Activated CD4-positive, alpha-beta T cell treated with anti-CD3 and anti-CD28 coated beads, Interleukin-2, amount 50 U/mL, for 48 hours (primary cell): ENCODE measurements at places on chromosomes 7 and 10.

DNA sequence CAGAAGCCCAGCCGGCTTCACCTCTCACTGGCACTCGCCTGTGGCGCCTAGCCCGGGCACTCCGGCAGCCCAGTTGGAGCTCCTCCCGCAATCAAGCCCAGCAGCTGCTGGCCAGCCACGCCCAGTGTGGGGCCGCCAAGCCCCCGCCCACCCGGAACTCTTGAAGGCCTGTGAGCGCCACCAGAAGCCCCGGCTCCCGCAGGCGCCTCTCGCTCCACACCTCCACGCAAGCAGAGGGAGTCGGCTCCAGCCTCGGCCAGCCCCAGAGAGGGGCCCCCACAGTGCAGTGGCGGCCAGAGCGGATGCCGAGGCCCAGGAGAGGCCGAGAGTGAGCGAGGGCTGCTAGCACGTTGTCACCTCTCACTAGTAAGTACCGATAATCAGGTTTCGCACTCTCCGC, 240.7 kb downstream of the TFEC start:
- no peak for DNase-seq

- no peak for DNase-seq
Measured at GRCh38 chr7:113392841-113393540, 274.6 kb upstream of the SMIM30 start.

DNA sequence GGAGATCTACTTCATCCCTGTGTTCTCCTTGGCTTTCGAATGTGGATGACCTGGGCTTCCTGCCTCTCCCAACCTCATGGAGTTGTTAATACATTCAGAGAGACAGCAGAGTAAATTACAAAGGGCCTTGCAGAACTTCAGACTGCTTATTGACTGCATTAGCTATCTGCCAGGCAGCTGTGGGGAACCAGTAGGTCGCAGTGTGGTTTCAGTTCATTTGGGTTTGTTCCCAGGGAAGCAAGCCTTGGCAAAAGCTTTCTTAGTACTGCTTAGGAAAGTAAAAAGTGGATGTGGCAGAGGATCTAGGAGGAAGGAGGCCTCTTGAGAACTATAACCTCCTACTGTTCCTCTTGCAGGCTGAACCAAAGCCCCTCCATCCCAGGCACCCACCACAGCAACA, 9.2 kb downstream of the NPFFR1 start:
- DNase-seq = no peak

GRCh38 chr7:52555805-52556204, 479.6 kb upstream of the POM121L12 start:
- no peak for DNase-seq

- DNase-seq = no peak
Measured at GRCh38 chr7:40977533-40977932, 725.4 kb downstream of the INHBA start.

DNA sequence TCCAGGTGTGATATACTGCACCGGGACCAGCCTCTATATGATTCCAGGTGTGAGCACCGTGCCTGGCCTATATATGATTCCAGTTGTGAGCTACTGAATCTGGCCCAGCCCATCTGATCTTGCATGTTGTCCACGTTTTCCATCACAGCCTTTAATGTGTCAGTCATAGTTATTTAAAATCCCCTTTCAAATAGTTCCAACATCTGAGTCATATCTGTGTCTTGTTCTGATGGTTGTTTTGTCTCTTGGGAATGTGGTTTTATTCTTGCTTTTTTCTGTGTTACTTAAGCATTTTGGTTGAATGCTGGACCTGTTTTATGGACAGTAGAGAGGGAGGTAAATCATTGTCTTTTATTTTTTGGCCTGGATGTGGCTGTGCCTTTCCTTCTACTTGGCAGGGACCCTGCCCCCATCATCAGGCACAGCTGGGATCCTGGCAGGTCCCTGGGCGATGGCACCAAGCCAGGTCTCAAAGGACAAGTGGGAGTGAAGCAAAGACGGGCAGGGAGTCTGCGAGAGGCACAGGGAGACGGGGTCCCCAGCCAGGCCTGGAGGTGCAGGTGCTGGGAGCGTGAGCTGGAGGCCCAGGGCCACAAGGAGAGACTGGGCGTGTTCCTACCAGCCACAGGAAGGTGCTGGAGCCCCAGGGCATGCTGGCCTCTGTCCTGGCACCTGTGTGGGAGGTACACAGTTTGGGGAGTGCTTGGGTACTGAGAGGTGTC, 94.7 kb downstream of the DYNC2I1 start:
- no peak for DNase-seq

GRCh38 chr7:70856901-70857630, 274.9 kb upstream of the GALNT17 start:
- DNase-seq = peak; percentile 74

DNA sequence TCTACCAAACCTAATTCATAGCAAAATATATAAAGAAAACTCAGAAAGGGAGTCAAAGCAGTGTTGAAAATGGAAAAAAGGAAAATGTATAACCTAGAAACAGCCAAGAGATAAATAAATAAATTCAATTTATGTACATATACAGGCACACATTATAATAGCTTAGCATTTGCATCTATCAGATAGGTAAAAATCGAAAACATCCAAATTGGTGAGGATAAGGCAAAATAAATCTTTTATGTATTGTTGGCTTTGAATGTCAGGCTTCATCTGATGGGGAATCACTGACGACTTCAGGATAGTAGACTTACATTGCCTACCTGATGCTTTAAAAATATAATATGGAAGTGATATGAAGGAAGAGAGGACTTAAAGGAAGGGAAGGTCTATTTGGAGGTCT, 20.6 kb upstream of the CHRM2 start:
- no peak for DNase-seq

GRCh38 chr7:76047305-76047810, 442 bp downstream of the STYXL1 start:
- DNase-seq = peak; percentile 7

GRCh38 chr7:27156916-27157701, 634 bp upstream of the HOXA7 start:
- no peak for DNase-seq

GRCh38 chr7:18461785-18462467, 33.6 kb upstream of the HDAC9 start:
- no peak for DNase-seq

DNA sequence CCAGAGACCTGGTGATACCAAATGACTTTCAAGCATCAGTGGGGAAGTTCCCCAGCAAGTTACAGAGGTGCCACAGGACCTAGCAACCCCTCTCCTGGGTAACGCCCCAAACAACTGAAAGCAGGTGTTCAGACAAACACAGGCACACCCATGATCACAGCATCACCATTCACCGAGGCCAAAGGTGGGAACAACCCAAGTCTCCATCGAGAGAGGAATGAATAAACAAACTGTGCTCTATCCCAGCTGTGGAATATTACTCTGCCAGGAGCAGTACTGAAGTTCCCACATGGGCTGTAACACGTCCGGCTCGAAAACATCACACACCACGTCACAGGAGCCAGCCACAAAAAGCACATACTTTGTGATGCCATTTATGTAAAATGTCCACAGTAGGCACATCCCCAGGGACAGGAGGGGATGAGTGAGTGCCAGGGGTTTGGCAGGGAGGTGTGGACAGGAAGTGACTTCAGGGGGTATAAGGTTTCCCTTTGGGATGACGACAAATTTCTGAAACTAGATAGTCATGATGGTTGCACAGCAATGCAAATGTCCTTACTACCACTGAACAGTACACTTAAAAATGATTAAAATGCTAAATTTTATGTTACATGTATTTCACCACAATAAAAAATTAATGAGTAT, 222.8 kb downstream of the TNS3 start:
- DNase-seq = no peak

GRCh38 chr7:137937202-137937560, 64.7 kb downstream of the CREB3L2 start:
- DNase-seq = no peak

- DNase-seq = no peak
Measured at GRCh38 chr7:66296557-66296956, 91.4 kb downstream of the TPST1 start.

DNA sequence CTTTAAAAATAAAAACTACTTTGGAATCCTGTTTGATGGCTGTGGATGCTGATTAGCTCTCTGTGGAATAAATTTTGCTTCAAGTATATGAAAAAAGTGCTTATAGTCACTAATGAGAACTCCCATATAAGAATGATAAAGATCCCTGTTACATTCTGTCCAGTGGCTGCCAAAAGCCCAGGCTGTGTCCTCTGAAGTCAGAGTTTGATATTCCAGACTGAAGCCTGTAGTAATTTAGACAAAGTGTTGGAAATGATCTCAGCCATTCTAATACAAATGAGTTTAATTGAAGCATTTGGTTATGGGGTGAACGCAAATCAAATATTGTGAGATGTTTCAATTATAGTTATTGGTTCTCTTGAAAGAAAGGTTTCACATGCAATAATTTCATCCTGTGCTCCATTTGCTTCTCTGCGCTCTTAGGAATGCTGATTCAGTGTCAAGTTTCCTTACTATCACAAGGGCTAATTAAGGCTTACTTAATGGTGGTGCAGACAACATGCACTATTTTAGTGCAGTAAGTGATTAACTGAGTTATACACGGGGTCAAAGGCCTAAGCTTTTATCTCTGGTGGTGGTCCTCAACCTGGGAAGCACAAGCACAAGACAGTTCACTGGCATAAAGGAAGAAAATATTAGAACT, 867.6 kb downstream of the SORCS1 start:
- DNase-seq = no peak

GRCh38 chr10:131577786-131578471, 266.4 kb upstream of the TCERG1L start:
- no peak for DNase-seq
